ENCODE measurements at places on chromosomes 13 and 19. TPM values are rescaled to one million over a fixed set of nuclear protein-coding genes. Genes with fewer than 3 reads are reported as not detected.
A peak's percentile ranks its signal among the peaks of the same experiment; 100 is the strongest.

DNA sequence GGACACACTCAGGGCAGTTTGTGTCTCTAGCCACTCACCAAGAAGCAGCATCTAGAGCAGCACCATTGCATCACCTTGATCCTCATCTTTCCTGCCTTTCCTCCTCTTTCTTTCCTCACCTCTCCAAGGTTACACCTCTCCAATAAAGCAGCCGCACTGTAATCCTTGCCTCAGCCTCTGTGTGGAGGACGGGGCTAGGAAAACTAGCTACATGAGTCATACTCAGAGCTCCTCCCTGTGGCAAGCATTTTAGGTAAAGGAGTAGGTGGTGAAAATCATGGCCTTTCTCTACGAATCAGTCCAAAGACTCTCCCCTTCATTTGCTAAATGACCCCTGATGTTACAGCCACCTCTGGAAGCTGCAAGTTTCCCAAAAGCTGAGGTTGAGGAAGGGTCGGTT lies 108.9 kb downstream of the DNAJC15 start:
- DNase-seq = no peak

Gene ZNF44
- polyA plus RNA-seq = 9.0 TPM

GRCh38 chr19:35868172-35868822 lies at the start of gene APLP1:
TSS of gene APLP1 (plus strand) at chr19:35868574. CDS start at chr19:35868637, 63 bp downstream.
- peak; percentile 68 for DNase-seq

Gene GPC6
- polyA plus RNA-seq = 4.1 TPM
